ENCODE measurements at places on chromosomes 2 and 18. TPM values are rescaled to one million over a fixed set of nuclear protein-coding genes. Genes with fewer than 3 reads are reported as not detected.

The FIGN gene
- 3.4 TPM for total RNA-seq

DNA sequence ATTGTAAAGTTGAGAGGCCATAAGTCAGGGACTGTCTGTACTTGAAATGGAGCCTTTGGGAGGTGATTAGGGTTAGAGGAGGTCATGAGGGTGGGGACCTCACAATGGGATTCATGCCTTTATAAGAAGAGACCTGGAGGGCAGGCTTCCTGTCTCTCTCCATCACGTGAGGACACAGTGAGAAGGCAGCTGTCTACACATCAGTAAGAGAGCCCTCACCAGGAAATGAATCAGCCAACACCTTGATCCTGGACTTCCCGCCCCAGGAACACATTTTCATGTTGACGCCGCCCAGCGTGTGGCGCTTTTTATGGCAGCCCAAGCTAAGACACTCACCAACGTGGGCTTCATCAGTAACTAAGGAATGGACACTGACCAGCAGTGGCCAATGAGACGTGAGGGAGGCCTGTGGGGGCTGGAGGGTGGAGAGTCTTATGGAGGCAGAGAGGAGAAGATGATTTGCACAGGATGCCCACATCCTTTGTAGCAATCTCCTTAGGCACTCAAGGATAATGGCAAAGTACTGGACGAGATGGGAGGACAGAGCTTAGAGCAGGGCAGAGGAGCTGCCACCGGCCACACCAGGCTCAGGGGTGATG lies 162.7 kb downstream of the EIPR1 start:
- DNase-seq = no peak

DNA sequence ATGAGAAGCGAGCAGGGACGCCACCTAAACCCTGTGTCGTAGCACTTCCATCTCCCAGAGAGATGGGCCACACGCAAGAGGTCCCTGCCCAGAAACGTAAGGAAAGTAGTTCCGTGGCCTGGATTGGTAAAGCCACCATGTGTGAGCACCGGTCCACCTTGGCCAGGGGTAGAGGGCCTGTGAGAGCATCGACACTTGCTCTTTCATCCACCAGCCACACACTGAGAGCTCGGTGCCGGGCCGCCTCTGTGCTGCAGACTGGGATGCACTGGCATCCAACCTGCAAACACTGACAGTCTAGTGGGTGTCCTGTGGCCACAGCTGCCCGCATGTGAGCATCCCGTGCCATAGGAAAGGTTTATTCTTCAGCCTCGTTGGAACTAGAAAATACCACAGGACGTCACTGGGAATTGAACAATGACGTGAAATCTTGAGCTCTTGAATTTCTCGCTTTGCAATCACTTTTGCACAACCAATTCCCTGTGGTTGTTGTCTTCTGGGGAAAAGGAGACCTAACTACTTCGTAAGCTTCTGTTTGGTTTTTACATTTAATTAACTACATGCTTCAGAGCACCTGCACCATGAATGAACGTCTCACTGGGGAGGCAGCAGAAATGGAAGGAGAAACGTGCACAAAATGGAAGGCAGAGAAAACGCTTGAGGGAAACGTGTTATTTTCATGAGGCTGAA lies 212.0 kb upstream of the RAB6C start:
- no peak for DNase-seq

The ACP1 gene
- 101 TPM for total RNA-seq

DNA sequence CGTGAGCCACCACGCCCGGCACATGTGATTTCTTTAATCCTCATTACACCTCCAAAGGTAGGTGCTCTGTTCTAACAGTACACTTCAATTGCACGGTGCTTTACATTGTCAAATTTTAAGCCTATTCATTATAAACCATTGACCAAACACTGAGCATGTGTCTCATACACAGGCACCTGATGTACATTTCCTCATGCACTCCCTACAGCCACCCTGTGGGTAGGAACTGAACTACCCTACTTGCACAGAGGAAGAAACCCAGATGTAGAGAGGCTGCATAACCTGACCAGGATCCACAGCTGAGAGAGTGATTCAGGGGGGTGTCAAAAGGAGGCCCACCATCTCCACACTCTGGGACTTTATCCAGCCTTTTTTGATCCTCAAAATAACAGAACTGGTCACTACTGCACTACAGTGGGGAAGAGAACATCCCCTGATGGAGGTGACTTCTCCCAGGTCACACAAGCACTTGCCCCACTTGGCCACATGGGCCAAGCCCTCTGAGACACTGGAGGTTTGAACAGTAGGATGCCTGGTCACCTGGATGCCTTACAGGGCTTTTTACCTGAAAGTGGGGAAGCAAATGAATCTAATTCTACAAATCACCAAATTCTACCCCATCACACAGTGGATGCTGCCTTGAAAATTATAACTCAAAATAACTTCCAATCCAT lies 6.9 kb upstream of the DPYSL5 start:
- no peak for DNase-seq

The SNTG2 gene
- 4.1 TPM for total RNA-seq

DNA sequence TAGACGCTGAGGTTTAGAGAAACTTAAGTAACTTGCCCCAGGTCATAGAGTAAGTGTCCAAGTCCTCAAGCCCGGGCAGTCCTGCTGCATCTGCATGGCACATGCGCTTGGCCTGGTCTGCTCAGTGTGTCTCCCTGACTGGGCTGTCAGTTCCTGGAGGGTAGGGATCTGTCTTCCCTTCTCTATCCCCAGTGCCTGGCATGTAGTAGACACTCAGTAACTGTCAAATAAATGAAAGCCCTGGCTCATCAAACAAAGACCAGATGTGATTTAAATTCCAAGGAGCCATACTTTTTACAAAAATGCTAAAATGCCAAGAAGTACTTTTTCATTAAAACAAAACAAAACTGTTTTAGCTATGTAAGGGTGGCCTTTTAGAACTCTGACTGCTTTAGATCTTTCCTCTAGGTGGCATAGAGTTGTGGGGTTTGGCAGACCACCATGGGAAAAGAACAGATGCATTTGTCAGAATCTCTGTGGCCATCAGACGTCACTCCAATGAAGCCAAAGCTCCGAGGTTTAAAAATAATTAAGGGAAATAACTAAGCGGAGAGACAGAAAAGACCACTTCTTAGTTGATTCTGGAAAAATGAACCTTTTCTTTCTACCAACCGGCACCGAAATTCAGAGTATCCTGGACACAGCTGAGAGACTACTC lies 34.0 kb downstream of the EPAS1 start:
- no peak for DNase-seq

The IGFBP2 gene
- 213 TPM for total RNA-seq

- DNase-seq = no peak
Measured at GRCh38 chr18:74797577-74798151, 200.0 kb downstream of the ZNF407 start.

The CDH7 gene
- total RNA-seq = 2.3 TPM

The TDRD15 gene
- 3.0 TPM for total RNA-seq

The PHOSPHO2 gene
- total RNA-seq = 14.5 TPM

DNA sequence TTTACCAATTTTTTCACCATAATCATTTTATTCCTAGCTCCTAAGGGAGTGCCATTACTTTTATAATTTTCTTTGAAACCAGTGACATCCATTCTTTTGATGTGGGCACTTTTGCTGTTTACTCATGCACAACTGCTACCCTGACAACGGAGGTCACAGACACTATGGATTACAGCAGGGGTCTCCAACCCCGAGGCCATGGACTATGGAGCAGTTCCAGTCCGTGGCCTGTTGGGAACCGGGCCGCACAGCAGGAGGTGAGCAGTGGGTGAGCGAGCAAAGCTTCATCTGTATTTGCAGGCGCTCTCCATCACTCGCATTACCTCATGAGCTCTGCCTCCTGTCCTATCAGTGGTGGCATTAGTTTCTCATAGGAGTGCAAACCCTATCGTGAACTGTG lies 34.6 kb downstream of the PRPF40A start:
- DNase-seq = no peak

DNA sequence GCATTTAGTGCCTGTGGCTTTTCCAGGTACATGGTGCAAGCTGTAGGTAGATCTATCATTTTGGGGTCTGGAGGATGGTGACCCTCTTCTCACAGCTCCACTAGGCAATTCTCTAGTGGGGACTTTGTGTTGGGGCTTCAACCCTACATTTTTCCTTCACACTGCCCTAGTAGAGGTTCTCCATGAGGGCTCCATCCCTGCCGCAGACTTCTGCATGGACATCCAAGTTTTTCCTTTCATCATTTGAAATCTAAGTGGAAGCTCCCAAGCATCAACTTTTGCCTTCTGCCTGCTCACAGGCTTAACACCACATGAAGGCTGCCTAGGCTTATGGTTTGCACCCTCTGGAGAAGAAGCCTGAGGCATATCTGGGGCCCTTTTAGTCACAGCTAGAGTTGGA lies 492.7 kb downstream of the PIK3C3 start:
- DNase-seq = no peak

DNA sequence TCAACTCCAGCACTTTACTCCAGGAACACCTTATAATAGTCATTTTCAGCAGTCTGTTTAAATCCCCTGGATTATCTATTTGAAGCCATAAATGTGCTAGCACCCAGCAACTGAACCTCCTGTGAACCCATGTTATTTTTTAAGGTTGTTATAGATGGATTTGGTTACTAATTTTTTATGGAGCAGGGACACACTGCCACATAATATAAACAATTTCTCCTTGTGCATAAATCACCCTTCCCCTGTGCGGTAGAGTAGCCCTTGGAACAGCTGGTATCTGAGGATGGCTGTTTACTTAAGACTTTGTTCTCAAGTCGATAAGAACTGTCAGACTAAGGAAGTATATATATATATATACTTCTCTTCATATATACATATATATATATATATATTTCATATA lies 367.4 kb downstream of the EPHA4 start:
- DNase-seq = no peak

DNA sequence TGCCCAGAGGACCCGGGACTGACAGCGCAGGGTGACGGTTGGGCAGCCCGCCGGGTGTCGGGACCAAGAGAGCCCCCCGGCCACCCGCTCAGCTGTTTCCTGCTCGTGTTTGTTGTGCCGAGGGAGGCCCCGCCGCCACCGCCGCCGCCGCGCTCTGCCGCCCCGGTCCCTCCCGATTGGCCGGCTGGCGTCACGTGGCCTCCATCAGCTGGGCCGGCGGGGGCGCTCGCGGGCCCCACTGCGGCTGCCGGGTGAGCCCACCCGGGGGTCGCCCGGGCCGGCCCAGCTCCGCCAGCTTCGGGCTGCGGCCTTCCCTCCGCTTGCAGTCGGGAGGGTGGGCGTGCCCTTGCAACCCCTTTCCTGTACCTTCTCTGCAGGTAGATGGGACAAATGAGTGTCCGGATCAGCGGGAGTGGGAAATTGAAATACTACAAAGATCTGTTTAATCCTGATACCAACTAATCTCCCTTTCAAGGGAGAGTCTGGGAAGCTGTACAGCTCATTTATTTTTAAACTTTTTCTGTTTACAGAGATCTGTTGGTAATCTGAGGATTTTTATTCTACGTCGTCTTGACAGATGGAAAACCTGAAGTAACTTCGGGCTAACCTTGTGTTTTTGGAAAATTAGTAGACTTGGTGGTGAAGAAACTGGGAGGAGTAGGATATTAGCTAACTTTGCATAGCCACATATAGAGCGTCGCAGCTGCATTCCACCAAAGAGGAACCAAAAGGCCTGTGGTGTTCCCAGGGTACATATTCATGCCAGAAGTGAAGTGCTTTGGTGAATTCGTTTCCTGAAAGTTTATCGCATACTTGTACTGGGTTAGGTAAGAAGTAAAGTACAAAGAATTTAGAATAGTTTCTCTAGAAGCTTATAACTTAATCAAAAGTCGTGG lies 1.2 kb downstream of the YPEL5 start:
- DNase-seq = peak; percentile 60

The CFAP210 gene
- total RNA-seq = 1.9 TPM

The AFTPH gene
- 99.5 TPM for total RNA-seq

DNA sequence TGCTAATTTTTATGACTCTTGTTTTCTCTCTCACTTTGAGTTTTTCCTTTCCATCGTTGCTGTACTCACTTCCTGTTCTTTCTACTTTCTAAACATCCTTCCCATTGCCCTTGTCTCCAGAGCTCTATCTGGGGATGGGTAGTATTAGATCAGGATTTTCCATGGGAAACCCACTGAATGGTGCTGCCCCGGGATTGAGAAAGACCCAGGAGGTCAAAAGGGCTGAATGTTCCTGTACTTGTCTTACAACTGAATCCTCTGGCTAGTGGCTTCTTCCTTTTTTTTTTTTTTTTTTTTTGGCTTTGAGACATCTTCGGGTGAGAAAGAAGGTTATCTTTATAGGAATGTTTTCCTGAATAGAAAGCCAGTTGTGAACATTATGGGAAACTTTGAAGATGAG lies 364.8 kb upstream of the SLC14A2 start:
- no peak for DNase-seq

- no peak for DNase-seq
Measured at GRCh38 chr2:220512419-220512818, 885.0 kb downstream of the SLC4A3 start.

- DNase-seq = no peak
Measured at GRCh38 chr2:60280238-60280637, 273.2 kb downstream of the BCL11A start.

DNA sequence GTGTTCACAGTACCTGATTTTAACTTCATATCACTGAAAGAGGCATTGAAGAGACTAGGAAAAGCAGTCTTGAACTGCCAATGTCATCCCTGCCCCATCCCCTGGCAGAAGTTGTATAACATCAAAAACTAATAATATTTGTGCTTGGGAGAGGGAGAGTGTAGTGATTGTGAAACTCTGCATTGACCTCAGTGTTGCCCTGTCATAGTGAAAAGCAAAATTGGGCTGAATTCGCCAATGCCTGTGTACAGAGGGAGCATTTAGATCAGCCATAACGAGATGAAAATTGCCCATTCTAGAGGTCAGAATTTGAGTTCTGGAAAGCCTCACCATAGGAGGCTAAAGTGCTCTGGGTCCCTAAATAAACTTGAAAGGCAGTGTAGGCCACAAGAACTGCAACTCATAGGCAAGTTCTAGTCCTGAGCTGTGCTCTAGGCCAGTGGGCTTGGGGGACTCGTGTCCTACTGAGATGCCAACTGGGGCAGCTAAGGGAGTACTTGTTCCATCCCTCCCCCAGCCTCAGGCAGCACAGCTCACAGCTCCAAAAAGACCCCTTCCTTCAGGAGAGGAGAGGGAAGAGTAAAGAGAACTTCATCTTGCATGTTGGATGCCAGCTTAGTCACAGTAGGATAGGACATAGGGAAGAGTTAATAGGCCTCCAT lies 855.6 kb downstream of the TSN start:
- no peak for DNase-seq

GRCh38 chr2:222033541-222033940 lies 265.3 kb downstream of the PAX3 start:
- no peak for DNase-seq

DNA sequence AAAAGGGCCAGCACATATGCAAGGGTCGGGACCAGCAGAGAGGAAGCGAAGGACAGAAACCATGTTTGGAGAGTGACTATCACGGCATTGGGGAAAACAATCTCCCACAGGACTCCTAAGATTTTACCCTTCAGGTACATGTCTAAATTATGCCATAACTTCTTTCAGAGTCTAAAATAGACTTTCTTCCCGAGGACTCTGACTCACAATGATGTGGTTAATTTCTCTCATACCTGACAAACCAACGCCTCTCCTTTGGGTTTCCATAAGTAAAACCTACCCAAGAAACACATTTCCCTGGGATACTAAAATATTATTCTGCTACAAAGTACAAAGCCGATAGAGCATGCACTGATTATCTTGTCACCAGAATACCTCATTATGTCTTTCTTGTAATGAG lies 127.8 kb upstream of the NETO1 start:
- DNase-seq = no peak
